ENCODE measurements at places on chromosomes 2 and 18.

- no peak for DNase-seq
Observed at GRCh38 chr2:128411431-128411830, 92.8 kb upstream of the HS6ST1 start.

GRCh38 chr2:3610881-3611505 lies 16.1 kb downstream of the COLEC11 start:
- no peak for DNase-seq

DNA sequence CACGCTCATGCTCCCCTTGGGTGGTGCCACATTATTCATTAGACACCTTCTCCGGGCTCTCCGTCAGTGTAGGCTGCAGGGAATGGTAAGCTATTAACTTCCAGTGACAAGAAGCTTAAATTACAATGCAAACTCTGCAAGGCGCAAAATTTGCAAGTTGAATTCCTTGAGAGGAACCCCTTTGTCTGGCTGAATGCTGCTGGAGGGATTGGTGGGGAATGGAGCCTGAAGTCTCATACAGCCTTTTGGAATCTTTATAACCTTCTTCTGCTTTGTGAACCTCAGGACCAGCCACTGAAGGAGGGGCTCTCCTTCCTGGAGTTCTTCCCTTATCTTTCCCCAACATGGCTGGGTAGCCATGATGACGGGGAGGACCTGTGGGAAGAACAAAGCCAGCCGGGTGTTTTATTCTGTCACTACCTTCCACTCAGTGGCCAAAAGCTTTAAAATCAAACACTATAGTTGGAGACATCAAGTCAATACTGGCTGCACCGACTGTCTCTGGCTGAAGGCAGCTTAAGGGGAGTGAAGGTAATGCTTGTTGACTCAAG lies 220.9 kb upstream of the EPHA4 start:
- DNase-seq, result no peak

DNA sequence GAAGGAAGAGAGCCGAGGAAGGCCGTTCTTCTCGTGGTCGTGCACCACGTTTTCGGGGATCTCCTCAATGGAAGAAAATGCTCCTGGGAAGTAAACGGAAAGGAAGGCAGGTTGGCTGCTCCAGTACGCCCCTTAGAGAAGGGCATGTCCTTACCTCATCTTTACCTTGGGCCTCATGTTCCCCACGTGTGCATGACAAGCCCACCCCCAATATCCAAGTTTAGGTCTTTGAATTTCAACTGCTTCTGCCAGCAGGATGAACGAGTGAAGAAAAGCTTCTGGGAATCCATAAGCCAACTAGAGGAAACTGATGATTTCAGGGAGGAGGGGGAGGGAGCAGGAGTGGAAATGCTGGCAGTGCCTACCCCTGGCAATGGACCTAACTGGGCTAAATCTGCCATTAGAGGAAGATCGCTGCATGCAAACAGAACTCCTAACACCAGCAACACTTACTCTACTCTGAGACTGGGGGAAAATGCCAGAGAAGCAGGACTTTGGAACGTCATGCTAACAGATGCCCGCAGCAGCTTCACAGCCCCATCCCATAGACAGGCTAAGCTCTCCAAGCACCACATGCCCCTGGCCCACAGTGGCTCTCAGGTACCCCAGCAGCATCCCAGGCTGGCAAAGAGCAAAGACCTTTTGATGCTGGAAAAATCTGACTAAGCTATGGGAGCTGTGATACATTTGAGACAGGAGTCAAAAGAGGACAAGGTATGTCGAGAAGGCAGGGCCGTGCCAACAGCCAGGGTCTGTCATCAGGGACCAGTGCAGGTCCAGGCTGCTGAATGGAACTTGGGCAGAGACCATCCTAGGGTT lies 21.7 kb downstream of the CHST10 start:
- DNase-seq, result no peak

GRCh38 chr2:30935795-30936194 lies 128.5 kb upstream of the CAPN13 start:
- DNase-seq, result no peak

- DNase-seq, result no peak
Observed at GRCh38 chr2:50785816-50786215, 246.1 kb downstream of the NRXN1 start.

DNA sequence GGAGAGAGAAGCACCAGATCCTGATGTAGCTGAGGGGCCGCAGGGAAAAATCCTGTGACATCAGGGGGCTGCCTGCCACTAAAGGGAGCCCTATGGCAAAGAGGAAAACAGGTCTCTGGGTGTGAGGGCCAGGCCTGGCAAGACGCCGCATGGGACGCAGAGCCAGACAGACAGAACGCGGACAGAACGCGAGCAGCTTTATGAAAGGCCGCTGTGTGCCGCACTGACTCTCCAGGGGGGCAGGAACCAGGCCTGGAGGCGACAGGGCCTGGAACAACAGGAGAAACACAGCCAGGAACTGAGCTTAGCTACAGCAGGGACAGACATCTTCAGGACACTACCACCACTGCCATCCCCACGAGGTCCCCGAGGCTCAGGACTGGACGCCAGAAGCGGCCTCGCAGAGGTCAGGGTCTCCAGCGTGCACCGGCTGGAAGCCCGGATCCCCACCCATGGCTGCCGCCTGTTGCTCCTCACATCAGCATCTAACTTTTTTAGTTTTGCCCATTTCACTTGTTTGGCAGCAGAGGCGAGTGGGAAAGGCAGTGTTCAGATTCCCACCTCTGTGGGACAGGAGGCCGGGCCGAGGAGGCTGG lies 131.6 kb downstream of the VAPA start:
- DNase-seq, result no peak

Measured in T-cell (primary cell).